Skin of body (tissue), 3 donors: ENCODE measurements at places on chromosomes 13 and 19. TPM values are rescaled to one million over a fixed set of nuclear protein-coding genes. Genes with fewer than 3 reads are reported as not detected.

Gene NXNL1
- total RNA-seq: not detected

Gene RAB3A
- total RNA-seq: 3.0 TPM

Gene ZNF471
- total RNA-seq: 8.9 TPM

Gene RNF17
- total RNA-seq: not detected

Gene CYP2A7
- total RNA-seq: not detected

Gene APOC1
- total RNA-seq: 44.6 TPM

Gene CBY2
- total RNA-seq: not detected

Gene MAP4K1
- 0.59 TPM for total RNA-seq

Gene CEACAM16
- total RNA-seq: not detected

Gene TMEM238
- 0.30 TPM for total RNA-seq

Gene F2RL3
- total RNA-seq: 0.49 TPM

Gene MEF2B
- 0.49 TPM for total RNA-seq

Gene KLC3
- total RNA-seq: 26.0 TPM

Gene IGFL4
- total RNA-seq: 4.7 TPM

Gene ZNF285
- 2.8 TPM for total RNA-seq

Gene OR7A5
- total RNA-seq: not detected

Gene SLC46A3
- total RNA-seq: 2.3 TPM

Gene KCTD12
- total RNA-seq: 175 TPM

Gene CBARP
- total RNA-seq: 1.9 TPM

Gene MYADM
- total RNA-seq: 16.1 TPM

Gene PRR12
- 6.9 TPM for total RNA-seq

Gene NR2F6
- total RNA-seq: 14.4 TPM

Gene CEACAM4
- 0.59 TPM for total RNA-seq

Gene RDH8
- not detected for total RNA-seq

Gene TICAM1
- 3.6 TPM for total RNA-seq

Gene MISP
- 1.2 TPM for total RNA-seq

Gene RAP2A
- 36.3 TPM for total RNA-seq

Gene MAG
- 0.69 TPM for total RNA-seq

Gene RAVER1
- 6.4 TPM for total RNA-seq

Gene CTXN1
- 1.4 TPM for total RNA-seq

Gene GRIN3B
- 0.20 TPM for total RNA-seq

Gene KLK7
- total RNA-seq: 47.5 TPM

Gene OVOL3
- total RNA-seq: not detected

Gene ZNF850
- total RNA-seq: 4.5 TPM

Gene CALR3
- not detected for total RNA-seq

Gene CCDC169
- 1.6 TPM for total RNA-seq

Gene ZNF587
- 26.5 TPM for total RNA-seq

Gene TEX29
- total RNA-seq: 0.49 TPM

Gene ZNF229
- total RNA-seq: 8.5 TPM

Gene SYMPK
- total RNA-seq: 31.9 TPM

Gene FBN3
- total RNA-seq: 6.9 TPM

Gene EDNRB
- total RNA-seq: 42.5 TPM

Gene OBI1
- total RNA-seq: 16.3 TPM

Gene KLF16
- 2.9 TPM for total RNA-seq

Gene ELSPBP1
- not detected for total RNA-seq

Gene FBXO17
- 19.9 TPM for total RNA-seq

Gene TTYH1
- total RNA-seq: 9.2 TPM
